ENCODE measurements at places on chromosomes 4 and X.
A peak's percentile ranks its signal among the peaks of the same experiment; 100 is the strongest.

- no peaks in the 10 kb centered on the region for H3K36me3 ChIP-seq
- H3K27me3 ChIP-seq = peaks cover 8% of the 10 kb centered on the region
- no peak for DNase-seq
- no peaks in the 10 kb centered on the region for H3K4me1 ChIP-seq
- no peak overlapping the region for H3K27ac ChIP-seq
- H3K4me3 ChIP-seq = no peak overlapping the region
Measured at GRCh38 chr4:48909697-48910096, 3.1 kb upstream of the OCIAD2 start.

GRCh38 chr4:88697141-88697540, 488 bp downstream of the NAP1L5 start:
- H3K4me1 ChIP-seq = no peaks in the 10 kb centered on the region
- H3K27ac ChIP-seq = peak overlapping the region; percentile 88
- peak overlapping the region; percentile 58 for H3K4me3 ChIP-seq
- DNase-seq = no peak

GRCh38 chrX:11193035-11193469, 81.9 kb downstream of the HCCS start:
- no peaks in the 10 kb centered on the region for H3K36me3 ChIP-seq
- peak overlapping the region; percentile 37 for H3K27ac ChIP-seq
- no peaks in the 10 kb centered on the region for H3K4me1 ChIP-seq
- no peak for DNase-seq
- H3K27me3 ChIP-seq = no peaks in the 10 kb centered on the region

DNA sequence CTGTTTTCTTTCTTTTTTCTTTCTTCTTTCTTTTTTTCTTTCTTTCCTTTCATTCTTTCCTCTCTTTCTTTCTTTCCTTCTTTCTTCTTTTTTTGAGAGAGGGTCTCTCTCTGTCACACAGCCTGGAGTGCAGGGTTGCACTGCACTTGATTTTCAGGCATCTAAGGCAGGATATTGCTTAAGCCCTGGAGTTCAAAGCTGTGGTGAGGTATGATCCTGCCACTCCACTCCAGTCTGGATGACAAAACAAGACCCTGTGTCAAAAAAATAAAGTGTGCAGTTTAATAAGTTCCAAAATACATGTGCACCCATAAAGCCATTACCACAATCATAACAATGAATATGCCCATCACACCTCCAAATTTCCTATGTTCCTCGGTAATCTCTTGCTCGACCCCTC, 10.6 kb upstream of the ZNF718 start:
- H3K4me3 ChIP-seq = no peak overlapping the region
- DNase-seq = no peak
- no peaks in the 10 kb centered on the region for H3K36me3 ChIP-seq

DNA sequence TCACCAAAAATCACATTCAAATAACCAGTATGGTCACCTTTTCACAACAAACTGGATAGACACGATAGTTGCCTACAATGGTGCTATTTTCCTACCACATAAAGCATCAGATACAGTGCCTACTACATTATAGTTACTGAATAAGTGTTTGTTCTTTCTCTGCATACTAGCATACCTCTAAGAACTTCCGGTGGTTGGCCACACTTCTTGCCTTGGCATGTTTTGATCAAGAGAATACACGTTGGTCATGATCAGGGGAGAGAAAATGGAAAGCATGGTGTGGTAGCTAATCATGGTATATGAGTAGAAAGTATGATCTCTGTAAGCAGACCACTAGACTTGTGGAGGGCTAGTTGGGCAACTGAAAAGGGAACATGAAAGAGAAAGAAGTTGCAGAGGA, 322.8 kb upstream of the DIAPH2 start:
- H3K27ac ChIP-seq = no peak overlapping the region
- no peaks in the 10 kb centered on the region for H3K36me3 ChIP-seq
- no peak overlapping the region for H3K4me3 ChIP-seq
- H3K27me3 ChIP-seq = no peaks in the 10 kb centered on the region
- no peaks in the 10 kb centered on the region for H3K4me1 ChIP-seq

All from tibial nerve (tissue), 4 donors.